Right ventricle myocardium inferior (tissue), 1 donor: ENCODE measurements at places on chromosomes 5 and 9. TPM values are rescaled to one million over a fixed set of nuclear protein-coding genes. Genes with fewer than 3 reads are reported as not detected.
A peak's percentile ranks its signal among the peaks of the same experiment; 100 is the strongest.

SPINK13 gene
- not detected for total RNA-seq

IFNW1 gene
- total RNA-seq, result not detected

GRCh38 chr5:138033907-138034306 lies 1.0 kb upstream of the FAM13B start:
- no peak for DNase-seq

DNA sequence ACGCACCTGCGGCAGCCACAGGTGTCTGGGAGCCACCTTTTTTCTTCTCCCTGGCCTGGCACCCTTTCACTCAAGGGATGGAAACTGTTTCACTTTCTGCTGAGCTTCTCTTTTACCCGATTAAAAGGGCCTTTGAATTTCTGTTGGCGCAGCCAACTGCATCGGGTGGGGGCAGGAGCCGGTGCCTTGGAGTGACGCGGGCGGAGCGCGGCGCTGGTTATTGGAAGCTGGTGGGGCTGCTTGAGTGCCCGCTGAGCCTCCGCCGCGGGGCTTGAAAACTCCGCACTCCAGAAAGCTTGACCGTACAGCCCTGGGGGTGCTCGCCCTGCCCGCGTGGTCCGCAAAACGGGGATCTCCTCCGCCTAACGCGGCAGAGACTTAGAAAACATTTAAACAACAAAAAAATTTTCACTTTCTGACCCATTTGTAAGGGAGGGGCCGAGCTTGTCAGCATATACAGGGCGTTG lies 52.0 kb upstream of the TJP2 start:
- peak; percentile 85 for DNase-seq

DNA sequence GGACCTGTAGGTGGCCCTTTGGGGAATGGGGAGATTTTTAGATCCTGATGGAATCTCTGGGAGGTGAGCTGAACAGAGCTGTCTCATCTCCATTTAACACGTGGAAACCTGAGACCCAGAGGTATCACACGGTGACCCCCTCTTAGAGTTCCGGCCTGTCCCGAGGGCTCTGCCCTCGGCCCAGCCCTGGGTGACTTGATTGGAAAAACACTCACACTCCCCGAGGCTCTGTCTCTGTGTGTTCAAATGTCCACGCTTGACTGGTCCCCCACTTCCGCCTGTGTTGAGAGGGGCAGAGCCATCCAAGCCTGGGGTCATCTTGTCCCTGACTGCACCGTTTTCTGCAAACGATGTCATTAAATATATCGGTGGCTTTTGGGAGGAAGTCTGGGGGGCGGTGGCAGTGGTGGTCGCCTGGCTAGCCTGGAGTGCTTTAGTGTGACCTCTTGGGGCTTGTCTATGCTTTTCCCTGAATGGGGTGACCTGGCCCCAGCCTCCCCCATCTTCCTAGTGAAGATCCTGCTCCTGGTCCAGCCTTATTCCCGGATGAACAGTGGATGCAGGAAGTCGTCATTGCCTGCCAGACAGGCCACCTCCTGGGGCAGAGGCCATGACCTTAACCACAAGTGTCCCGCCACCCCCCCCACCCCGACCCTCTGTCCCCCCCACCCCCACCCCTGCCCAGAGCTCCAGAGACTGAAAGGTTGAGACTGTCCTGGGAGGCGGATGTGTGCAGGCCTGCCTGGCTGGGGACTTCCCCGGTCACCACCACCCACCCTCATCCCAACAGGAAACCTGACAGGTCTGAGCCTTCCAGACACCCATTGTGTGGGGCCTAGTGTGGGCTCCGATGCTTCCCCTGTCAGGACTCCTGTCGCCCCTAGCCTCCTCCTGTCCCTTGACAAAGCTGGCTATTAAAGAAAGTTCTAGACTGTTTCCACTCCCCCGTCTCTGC lies 5.3 kb upstream of the DAB2IP start:
- DNase-seq, result no peak

DNA sequence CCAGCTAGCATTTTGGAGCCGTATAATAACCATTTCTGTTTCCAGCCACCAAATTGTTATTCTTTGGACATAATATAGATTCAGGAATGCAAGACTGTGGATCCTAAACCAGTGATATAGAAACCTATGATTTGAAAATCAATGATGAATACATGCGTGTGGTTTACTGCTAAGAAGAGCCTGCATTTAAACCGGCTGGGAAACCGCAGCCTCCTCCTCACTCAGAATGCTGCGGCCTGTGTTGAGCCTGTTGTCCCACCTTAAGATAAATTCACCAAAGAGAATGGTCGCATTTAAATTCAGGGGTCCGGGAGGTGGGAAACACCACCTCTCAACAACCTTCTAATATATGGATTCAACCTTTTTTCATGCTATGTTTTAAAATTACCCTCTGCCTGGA lies 148.0 kb downstream of the MEF2C start:
- DNase-seq, result no peak
